ENCODE measurements at places on chromosomes 7 and 10.

DNA sequence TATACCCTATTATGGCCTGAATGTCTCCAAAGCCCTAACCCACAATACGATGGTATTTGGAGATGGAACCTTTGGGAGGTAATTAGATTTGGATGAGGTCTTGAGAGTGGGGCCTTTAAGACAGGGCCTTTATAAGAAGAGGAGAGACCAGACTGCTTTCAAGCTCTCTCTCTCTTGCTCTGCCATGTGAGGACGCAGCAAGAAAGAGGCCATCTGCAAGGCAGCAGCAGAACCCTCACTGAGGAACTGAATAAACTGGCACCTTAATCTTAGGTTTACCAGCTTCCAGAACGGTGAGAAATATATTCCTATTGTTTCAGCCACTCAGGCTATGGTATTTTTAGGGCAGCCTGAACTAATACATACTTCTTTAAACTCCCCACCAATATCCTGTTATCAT lies 2.0 kb upstream of the GNAI1 start:
- no peak for DNase-seq

DNA sequence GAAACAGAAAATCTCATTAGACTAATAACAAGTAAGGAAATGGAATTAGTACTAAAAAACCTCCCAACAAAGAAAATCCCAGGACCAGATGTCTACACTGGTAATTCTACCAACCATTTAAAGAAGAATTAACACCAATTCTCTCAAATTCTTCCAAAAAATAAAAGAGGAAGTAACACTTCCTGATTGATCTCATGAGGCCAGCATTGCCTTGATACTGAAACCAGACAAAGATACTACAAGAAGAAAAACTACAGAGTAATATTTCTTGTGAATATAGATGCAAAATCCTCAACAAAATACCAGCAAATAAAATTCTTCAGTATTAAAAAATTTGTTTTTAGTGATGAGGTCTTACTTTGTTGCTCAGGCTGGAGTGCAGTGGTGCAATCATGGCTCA lies 21.3 kb downstream of the GCK start:
- no peak for DNase-seq

DNA sequence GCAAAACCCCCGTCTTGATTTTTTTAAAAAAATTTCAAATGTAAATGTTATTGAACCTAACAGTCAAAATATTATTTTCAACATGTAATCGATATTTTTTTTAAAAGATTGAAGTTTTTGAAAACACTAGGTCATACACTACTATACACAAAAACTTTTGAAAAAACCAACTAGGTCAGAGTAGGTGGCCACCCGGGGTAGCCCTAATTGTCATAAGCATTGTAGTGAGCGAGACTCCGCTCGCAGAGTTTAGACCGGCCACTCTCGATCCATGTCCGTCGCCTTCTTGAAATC lies 417 bp downstream of the RFC2 start:
- DNase-seq = no peak

GRCh38 chr10:91745090-91745831 lies 53.0 kb upstream of the TNKS2 start:
- DNase-seq = no peak

- DNase-seq = no peak
Observed at GRCh38 chr10:124020981-124021815, 72.2 kb downstream of the CHST15 start.

- no peak for DNase-seq
Observed at GRCh38 chr10:102436312-102436711, 3.9 kb upstream of the CUEDC2 start.

- DNase-seq = no peak
Observed at GRCh38 chr7:132246591-132246990, 329.7 kb downstream of the PLXNA4 start.

- DNase-seq = no peak
Observed at GRCh38 chr10:130737621-130738020, 573.9 kb downstream of the TCERG1L start.

GRCh38 chr7:20399521-20399920 lies 68.8 kb downstream of the ITGB8 start:
- no peak for DNase-seq

- DNase-seq = no peak
Observed at GRCh38 chr10:58435297-58435985, 50.2 kb downstream of the TFAM start.

DNA sequence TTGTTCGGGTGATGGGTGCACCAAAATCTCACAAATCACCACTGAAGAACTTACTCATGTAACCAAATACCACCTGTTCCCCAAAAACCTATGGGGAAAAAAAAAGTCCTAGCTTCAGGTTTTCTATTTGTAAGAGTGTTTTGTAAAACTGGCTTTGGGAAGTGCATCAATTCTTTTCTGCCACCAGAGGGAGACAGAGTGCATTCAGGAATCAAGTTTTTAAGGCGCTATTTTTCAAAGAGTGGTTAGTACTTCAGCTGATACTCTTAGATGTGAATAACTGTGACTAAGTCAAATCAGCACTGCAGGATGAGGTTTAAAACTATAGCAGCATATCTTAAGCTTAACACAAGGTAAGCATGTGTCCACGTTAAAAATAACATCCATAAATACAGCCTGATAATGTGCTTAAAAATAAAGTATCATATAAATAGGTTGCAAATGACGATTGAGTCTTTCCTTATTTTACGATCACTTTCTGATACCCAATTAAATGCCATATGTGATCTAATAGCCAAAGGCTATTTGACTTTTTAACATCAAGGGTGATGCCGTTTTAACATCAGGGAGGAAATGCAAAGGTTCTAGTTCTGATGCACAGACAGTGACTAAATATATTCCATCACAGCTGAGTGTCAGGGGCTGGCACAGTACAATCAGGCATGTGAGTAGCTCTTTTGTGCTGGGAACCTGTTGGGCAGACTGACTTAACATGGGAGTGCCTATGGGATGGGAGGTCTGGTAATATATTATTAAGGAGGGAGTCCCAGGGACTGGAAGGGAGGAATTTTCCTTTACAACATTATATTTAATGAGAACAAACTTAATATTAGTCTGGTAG lies 10.6 kb upstream of the LYZL2 start:
- peak; percentile 16 for DNase-seq

GRCh38 chr7:158588085-158588877 lies 658 bp upstream of the PTPRN2 start:
- DNase-seq = no peak

DNA sequence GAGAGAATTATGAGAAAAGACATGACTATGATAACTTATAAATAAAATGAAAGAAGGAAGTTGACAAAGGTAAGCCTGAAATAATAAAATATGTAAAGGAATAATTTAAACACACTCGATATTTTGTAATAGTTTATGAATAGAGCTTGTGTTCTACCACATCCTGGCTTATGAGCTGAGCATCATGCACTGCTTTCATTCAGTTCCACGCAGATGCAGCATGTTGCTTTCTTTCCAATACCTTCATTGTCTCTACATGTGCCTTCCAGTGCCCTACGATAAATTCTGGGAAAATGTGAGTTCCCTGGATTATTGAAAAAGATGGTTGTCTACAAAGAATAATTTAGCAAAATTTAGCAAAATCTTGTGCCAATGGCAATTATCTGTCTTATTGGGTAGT lies 398.9 kb upstream of the SEMA3C start:
- DNase-seq = no peak

DNA sequence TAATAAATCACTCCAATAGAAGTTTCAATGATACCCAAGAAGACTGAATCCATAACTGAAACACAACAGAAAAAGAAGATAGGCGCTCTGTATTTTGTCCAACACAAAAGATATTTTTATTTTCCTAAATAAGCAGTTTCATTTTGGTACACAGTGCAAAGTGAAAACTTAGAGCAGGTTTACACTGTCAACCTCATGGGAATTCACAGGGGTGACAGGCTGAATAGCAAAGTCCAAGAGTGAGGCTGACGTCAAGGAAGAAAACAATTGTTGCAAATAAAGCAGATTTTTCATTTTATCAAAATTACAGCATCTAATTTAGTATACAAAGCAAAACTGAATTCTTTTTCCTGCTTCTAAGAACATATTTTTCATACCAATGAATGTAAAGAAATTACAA lies 28.6 kb downstream of the NAMPT start:
- DNase-seq = no peak

DNA sequence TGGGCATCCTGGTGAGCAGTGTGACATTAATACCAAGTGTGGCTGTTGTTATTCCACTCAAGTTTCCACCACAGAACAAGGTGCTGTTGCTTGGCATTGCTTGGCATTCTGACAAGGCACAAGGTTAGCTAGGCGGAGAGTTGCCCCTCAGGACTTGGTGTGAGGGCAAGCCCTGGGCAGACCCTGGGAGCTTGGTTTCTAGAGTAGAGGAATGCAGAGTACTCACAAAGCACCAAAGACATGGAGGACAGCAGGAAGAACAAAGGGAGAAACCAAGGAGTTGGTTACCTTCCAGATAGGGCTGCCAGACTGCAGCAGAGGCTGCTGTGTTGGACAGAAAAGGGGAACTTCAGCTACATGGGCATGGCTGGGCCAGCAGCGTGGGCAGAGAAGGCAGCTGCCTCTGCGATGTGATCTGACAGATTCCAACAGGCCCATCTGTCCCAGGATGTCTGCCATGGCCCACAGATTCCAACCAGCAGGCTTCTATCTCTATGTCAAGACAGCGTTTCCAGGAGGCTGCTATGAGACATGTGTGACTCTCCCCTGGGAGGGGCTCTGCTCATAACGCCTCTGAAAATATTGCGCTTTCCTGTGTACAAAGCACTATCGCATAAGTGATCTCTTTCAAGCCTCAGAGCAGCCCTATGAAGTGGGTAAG lies 1.8 kb downstream of the GOLGA7B start:
- no peak for DNase-seq

GRCh38 chr10:114228156-114228555 lies 10.9 kb upstream of the VWA2 start:
- DNase-seq = no peak

GRCh38 chr10:105742184-105742583 lies 1101.1 kb downstream of the SORCS3 start:
- DNase-seq = no peak

DNA sequence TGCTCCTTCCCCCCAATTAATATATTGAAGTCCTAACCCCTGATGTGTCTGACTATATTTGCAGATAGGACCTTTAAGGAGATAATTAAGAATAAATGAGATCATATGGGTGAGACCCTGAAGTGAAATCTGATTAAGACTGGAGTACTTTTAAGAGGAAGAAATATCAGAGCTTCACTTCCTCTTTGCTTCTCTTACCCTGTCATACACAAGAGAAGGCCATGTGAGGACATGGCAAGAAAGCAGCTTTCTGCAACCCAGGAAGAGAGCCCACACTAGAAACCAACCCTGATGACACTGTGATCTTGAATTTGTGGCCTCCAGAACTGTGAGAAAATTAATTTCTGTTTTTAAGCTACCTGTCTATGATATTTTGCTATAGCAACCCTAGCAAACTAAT lies 44.2 kb downstream of the JMJD1C start:
- peak; percentile 38 for DNase-seq

DNA sequence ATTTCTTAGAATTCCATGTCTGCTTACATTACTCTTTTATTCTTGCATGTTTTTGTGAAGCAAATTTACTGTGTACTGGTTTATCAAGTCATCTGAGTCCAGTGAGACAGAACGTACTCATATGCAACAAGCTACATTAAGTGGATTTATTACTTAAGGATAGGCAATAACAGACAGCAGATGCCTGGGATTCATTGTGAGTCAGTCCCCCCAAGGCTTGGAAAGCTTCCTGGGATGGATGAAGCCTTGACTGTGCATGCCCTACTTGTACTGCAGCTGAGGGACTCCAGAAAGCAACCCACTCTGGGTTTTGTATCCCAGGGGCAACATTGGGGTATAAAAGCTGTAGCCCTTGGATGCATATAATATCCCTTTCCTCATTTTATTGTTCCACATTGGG lies 113.4 kb upstream of the RAB18 start:
- DNase-seq = no peak

DNA sequence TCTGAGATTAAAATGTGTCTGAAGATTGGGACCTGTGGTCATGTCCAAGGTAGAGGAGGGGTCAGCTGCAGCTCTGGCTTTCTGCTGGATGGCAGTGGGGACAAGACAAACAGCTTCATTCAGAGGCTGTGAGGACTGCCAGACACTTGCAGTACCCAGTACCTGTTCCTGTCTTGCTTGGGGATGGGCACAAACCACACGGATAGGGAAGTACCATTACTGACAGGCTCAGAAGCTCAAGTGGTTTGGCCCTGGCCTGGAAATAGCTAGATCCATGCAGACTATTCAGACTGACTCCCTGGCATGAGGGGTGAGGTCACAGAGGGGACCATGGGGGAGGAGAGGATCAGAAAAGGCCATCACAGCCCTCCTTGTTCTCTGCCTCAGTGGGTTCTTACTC lies 56.0 kb upstream of the COMTD1 start:
- no peak for DNase-seq
